ENCODE measurements at places on chromosomes 16 and 17.

DNA sequence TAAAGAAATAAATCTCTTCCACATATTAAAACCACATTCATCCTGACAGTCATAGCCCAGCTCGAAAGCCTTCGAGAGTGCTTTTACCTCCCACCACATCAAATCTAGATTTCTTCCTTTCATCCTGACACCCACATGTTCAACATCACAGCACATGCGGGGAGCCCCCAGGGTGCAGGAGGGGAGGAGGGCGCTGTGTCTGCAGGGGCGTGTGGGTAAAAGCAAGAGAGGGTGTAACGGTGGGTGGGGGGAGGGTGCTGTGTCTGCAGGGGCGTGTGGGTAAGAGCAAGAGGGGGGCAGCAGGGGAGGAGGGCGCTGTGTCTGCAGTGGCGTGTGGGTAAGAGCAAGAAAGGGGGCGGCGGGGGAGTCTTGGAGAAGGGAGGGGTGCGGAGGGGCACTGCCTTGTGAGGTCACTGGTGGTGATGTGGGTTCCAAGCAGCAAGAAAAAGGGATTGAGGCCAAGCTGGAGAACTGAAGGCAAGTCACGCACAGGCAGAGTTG lies 34.7 kb downstream of the ADCY9 start:
- DNase-seq, result no peak

GRCh38 chr17:49130891-49131290 lies 1.7 kb upstream of the B4GALNT2 start:
- DNase-seq, result no peak

DNA sequence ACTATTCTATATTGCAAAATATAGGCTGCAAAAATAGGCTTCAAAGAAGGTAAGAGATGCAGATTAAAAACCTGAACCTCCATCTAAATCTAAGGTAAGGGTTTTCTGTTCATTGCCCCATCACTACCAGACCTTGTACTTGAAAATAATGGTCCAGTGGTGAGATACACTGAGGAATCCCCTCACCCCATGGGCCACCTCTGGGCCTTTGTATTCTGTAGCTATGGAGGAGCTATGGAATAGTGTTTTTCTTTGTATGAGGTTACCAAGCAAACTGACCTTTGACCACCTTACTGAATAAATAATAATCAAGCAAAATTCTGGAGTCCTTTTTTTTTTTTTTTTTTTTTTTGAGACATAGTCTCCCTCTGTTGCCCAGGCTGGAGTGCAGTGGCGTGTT lies 4.8 kb upstream of the UBE2Z start:
- DNase-seq, result no peak

- no peak for DNase-seq
These were observed 20.3 kb downstream of the PITPNM3 start for GRCh38 chr17:6536053-6536452.

DNA sequence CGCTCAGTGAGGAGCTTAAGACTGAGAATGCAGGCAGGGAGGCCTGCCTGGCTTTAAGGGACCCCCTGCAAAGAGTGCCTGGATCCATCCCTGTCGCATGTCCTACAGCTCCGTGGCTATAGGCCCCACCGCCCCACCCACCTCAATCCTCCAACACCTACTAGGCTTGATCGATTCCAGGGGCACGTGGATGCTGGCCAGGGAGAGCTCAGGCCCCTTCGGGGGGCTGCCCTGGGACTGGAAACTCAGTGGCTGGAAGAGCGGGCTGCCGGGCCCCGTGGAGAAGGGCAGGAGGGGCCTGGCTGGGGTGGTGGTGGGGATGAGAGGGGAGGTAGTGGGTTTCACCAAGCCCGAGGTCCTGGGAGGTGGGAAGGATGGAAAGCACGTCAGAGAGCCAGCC lies 22.2 kb downstream of the GGA3 start:
- no peak for DNase-seq

DNA sequence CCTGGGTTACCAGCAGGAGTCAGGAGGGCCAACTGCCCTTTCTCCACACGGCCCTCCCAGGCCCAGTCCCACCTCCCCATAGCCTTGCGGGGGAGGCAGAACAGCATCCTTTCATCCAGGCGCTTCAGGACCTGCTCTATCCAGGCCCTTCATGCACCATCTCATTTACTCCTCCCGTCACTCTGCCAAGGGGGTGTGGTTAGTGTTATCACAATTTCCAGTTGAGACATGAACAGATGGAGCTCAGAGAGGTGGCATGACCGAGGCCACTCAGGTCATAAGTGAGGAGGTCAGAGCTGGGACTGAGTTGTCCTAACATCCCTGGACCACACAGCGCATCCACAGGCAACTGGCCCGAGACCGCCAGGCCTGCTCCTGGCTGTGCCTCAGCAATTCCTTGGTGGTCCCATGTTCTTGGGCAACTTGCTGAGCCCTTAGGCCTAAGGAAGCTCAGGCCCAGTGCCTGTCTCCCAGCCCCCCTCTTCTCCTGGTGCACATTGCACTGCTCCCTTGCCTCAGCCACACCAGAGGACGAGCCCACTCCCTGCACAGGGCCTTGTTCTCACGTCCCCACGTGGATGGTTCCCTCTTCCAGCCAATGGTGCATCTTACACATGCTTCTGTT lies 23.8 kb downstream of the C17orf100 start:
- DNase-seq, result no peak

- no peak for DNase-seq
These were observed 150.7 kb downstream of the IRF8 start for GRCh38 chr16:86049641-86050040.

DNA sequence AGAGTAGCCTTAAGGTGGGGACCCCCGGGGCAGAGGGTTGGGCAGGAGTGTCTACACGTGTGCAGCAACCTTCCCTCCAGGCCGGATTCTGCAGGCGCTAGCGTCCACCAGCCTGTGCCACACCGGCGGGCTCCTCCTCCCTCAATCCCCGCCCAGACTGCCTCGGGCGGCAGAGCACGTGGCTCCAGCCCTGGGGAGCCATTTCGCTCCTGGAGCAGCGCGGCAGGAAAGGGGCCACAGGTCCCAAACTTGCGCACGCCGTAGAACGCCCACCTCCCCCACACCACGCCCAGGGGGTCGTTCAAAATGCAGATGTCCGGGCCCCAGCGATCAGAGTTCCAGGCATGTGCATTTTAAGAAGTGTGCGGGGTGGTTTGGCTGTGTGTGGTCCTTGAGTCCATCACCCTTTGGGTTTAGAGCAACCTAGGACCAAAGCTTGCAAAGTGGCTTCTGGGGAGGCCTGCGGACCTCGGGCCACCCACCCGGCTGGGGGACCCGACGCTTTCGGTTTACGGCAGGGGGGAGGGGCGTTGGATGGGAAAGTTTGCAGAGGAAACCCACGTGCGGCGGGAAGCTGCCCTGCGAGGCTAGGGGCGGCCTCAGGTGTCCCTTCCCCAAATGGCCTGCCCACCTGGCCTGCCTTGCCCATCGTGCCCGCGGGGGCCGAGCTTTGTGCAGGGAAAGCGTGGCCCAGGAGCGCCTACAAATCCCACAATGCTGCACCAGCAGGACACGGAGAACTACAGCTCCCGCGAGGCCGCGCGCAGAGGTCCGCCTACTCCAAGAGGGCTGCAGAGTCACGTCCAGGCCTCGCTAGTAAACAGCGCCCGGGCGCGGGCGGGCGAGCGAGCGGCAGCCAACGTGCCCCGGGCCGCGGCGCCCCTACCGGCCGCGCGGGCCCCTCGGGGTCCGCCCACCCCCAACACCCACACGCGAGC lies 1.4 kb downstream of the TFAP4 start:
- DNase-seq, result peak; percentile 88

- DNase-seq, result no peak
These were observed 19.8 kb upstream of the MARCHF10 start for GRCh38 chr17:62827746-62828485.

DNA sequence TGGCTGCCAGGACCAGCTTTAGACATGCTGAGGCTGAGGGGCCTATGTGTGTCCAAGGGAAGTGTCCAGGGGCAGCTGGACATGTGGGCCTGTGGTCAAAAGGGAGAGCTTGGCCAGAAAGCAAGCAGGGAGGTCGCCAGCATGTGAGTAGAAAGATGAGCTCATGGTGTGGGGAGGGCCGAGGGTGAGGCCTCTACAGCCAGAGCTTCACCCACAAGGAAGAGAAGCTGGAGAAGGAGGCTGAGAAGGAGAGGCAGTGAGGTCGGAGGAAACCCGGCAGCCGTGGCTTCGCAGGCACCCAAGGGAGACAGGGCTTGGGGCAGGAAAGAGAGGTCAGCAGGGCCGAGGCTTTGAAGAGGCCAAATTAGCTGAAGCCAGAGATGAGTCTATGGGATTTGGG lies 4.0 kb upstream of the HSD11B2 start:
- DNase-seq, result no peak

DNA sequence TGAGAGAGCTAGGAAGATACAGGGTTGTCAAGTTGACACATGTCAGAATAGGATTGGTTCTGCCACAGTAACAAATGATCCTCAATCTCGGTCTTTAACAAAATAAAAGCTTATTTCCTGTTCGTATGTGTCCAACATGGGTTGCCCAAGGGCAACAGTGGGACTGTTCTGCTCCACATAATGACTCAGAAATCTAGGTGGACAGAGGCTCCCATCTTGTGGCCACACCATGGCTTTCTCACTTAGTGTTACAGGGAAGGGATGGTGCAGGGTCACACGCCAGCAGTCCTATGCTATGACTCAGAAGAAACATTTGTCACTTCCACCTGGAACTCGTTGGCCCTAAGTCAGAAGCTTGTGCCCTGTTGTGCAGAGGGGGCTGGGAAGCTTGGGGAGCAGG lies 364.9 kb downstream of the SNX29 start:
- peak; percentile 5 for DNase-seq

GRCh38 chr16:66147291-66147690 lies 219.2 kb upstream of the CDH5 start:
- no peak for DNase-seq

GRCh38 chr16:30786115-30786935 lies 680 bp downstream of the ZNF629 start:
- no peak for DNase-seq

GRCh38 chr17:43217614-43218087 lies 6.0 kb downstream of the TMEM106A start:
- no peak for DNase-seq

DNA sequence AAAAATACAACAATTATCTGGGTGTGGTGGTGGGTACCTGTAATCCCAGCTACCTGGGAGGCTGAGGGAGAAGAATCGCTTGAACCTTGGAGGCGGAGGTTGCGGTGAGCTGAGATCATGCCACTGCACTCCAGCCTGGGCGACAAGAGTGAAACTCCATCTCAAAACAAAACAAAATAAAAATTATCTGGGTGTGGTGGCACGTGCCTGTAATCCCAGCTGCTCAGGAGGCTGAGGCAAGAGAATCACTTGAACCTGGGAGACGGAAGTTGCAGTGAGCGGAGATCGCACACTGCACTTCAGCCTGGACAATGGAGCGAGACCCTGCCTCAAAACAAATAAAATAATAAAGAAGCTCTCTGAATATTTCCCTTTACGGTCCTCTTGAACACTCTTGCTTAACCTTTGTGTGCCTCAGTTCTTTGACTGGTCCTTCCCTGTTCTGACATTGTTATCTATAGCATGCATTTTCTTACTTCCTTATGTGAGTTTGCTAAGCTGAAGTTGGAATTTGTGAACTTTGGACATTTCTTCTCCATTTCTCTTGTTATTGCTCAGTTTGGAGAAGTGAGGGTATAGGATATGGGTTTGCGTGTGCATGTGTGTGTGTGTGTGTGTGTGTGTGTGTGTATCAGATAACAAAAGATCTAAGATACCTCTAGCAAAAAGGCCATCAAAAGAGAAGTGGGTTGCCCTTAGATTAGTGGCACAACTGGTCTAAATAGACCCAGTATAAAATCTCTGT lies 29.7 kb upstream of the WSB1 start:
- no peak for DNase-seq

DNA sequence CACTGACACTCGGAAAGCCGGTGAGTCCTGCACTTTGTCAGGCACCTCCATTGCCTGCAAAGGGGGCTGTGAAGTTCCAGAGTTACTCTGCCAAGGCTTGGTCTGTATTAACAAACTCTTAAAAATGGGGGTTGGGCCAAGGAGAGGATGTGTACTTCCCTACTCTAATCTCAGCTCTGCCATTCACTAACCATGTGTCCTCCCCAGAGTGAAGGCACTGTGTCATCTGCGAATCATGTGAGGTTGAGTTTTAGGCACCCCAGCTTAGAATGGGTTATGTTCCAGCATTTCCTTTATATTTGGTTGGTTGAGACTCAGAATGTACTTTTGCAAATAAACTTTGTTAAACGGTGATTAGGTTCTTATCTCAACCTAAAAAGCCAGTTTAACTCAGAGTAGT lies 24.9 kb downstream of the ERCC4 start:
- DNase-seq, result no peak

DNA sequence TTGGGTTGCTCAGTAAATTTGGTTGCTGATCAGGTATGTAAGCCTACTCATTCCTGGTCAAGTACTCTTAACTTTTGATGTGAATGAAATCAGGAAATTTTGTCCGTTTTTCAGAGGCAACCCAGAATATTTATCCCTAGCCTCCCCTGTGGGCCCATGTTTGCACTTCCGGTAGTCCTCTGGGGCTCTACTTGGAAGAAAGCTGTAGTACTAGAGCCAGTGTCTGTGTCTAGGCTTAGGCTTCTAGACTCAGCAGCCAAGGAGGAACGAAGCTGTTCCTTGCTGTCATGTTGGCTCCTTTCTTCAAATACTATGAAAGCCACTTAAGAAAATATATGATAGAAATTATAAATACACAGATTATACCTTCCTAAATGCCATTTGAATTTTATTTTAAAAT lies 21.2 kb downstream of the ESRP2 start:
- DNase-seq, result no peak

DNA sequence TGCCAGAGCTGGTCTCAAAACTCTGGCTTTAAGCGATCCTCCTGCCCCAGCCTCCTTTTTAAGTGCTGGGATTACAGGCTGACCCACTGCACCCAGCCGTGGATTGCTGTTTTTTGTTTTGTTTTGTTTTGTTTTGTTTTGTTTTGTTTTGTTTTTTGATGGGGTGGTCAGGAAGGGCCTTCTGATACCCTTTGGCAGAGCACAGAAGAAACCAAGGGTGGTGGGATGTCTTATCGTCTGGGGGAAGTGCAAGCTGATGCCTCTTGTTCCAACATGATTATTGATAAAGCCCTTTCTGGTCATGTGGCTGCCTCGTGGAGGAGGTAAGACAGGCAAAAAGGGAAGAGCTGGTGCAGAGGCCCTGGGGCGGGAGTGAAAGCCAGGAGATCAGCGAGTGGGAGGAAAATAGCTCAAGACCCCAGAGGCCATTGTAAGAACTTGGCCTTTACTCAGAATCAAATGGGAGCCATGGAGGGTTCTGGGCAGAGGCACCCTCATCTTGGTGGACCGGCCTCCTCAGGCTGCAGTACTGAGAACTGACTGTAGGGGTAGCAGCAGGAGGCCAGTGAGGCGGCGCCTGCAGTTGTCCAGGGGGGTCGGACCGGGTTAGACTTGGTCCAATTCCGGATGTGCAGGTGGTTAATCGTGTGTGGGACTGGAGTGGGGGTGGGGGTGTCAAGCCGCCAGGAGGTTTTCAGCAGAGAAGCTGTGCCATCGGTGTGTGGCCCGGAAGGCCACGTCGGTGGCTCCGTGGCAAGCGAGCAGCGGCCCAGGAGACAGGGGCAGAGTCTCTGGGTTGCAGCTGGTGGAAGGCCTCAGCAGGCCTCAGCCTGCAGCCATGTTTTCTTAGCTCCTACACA lies 84.4 kb upstream of the GSE1 start:
- DNase-seq, result no peak

- no peak for DNase-seq
These were observed 4.1 kb downstream of the HS3ST3B1 start for GRCh38 chr17:14304773-14305517.
